Panc1 (cell line): ENCODE measurements at places on chromosomes 11 and 22. TPM values are rescaled to one million over a fixed set of nuclear protein-coding genes. Genes with fewer than 3 reads are reported as not detected.

The OR2AG2 gene
- 0.18 TPM for total RNA-seq

The GGT5 gene
- 3.6 TPM for total RNA-seq

The C11orf52 gene
- not detected for total RNA-seq

The OR51B2 gene
- total RNA-seq, result not detected

The INCENP gene
- 81.5 TPM for total RNA-seq

The NPAS4 gene
- 0.08 TPM for total RNA-seq

DNA sequence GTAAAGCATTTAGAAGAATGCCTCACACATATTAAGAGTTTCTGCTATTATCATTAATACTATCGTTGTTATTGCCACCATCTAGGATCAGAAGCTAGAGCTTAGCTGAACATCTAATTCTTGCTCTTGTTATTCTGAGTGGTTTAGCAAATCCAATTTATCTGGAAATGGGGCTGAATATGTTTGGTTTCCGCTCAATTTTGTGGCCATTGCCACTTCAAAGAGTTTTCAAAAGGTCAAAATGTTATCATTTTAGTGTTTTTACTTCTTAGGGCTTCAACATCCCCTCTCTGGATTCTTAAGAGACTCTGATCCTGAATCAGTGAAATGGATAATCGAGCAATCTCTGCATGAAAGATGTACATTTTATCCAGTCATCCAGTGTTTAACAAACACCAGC lies 10.2 kb upstream of the PIK3IP1 start:
- H3K4me1 ChIP-seq, result no peaks in the 10 kb centered on the region
- no peak for DNase-seq
- H3K36me3 ChIP-seq, result no peaks in the 10 kb centered on the region

- peaks cover 10% of the 10 kb centered on the region for H3K4me1 ChIP-seq
- H3K36me3 ChIP-seq, result no peaks in the 10 kb centered on the region
- H3K4me3 ChIP-seq, result no peak overlapping the region
- H3K27me3 ChIP-seq, result peaks cover 3% of the 10 kb centered on the region; the same call in 1 of the 2 replicates
- DNase-seq, result no peak
- H3K27ac ChIP-seq, result no peak overlapping the region
Measured at GRCh38 chr11:126147208-126148111, 64.0 kb downstream of the RPUSD4 start.

DNA sequence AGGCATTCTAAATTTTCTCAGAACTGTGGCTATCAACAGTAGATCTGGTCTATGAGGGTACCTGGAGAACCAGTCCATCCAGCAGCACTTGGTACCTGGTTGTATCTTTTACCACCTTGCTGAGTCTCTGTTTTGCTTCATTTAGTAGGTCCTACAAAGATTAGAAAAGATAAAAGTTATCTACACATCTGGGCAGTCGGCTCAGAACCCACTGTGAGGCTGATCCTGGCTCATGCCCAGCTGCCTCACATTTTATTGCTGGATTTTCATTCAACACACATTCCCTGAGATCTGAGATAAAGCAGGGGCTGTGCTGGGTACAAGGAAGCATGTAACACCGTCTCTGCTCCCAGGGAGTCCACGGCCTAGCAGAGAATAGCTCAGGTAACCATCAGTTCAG lies 27.5 kb downstream of the ATP6V1E1 start:
- no peaks in the 10 kb centered on the region for H3K27me3 ChIP-seq
- no peaks in the 10 kb centered on the region; the same call in 1 of the 2 replicates for H3K4me1 ChIP-seq
- 0 out of 2 replicates have a peak overlapping the region, but pooled peaks have one; percentile 4 for H3K27ac ChIP-seq
- peaks cover 16% of the 10 kb centered on the region for H3K36me3 ChIP-seq
- DNase-seq, result no peak

DNA sequence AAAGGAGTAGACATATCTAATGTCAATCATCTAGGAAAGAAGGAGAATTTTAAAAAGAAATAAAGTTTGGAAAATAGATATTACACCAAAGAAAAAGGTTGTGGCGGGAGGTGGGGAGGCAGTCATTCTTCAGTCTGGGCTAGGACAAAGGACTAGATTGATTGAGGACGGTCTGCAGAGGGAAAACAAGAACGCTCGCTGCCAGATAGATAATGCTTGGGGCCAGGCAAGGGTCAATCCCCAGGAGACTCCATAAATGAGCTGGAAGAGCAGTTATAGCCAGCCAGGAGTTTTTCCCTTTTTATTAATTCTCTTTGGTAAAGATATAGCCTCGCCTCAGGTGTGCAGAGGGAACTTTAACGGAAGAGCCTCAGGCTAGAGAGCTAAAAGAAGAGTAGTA lies 6.3 kb downstream of the TRPC6 start:
- DNase-seq, result no peak
- H3K4me3 ChIP-seq, result no peak overlapping the region
- no peaks in the 10 kb centered on the region; the same call in 1 of the 2 replicates for H3K27me3 ChIP-seq

DNA sequence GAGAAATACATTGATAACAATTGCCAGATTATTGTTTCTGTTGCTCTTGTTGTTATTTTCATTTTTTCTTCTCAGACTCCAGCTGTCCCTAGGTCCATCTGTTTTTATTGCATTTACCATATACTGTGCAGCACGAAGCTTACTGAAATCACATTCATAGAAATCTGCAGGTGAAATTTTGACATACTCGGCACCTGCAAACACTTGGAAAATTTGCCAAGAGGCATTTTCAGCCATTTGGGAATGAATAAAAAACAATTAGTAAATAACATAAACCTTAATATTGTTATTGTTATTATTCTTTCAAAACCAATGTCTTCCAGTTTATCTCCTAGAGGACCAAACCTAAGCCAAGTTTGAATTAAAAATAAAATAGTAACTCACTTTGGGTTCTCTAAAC lies 2357.2 kb downstream of the LRRC4C start:
- no peak for DNase-seq
- no peaks in the 10 kb centered on the region for H3K36me3 ChIP-seq
- H3K27me3 ChIP-seq, result no peaks in the 10 kb centered on the region
- no peak overlapping the region for H3K4me3 ChIP-seq
- H3K27ac ChIP-seq, result no peak overlapping the region

DNA sequence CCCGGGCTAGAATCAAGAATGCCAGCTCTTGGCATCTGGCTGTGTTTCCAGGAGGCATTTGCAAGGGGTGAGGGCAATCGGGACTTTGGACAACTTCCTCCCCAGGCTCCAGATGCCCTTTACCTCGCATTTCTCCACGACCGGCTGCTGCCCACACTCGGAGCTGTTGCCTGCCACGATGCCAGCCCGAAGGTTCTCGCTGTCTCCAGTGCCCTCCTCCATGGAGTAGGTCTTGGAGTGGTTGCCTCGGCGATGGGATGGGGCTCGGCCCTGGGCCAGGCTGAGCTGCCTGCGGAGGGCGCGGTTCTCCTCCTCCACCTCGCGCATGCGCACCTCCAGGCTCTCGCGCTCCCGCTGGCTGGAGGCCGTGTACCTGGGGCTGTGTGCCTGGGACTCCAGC lies 270.0 kb downstream of the LARGE1 start:
- no peaks in the 10 kb centered on the region for H3K27me3 ChIP-seq
- H3K4me3 ChIP-seq, result no peak overlapping the region
- DNase-seq, result no peak
- H3K36me3 ChIP-seq, result no peaks in the 10 kb centered on the region

- peaks cover 4% of the 10 kb centered on the region; the same call in 1 of the 2 replicates for H3K27me3 ChIP-seq
- no peak overlapping the region for H3K4me3 ChIP-seq
- H3K36me3 ChIP-seq, result no peaks in the 10 kb centered on the region
- no peaks in the 10 kb centered on the region for H3K4me1 ChIP-seq
- DNase-seq, result no peak
- no peak overlapping the region; the same call in 1 of the 2 replicates for H3K27ac ChIP-seq
Measured at GRCh38 chr11:94722735-94723134, 45.4 kb upstream of the AMOTL1 start.

- peaks cover 19% of the 10 kb centered on the region for H3K4me1 ChIP-seq
- H3K27ac ChIP-seq, result peak overlapping the region; percentile 67
- H3K27me3 ChIP-seq, result no peaks in the 10 kb centered on the region
- H3K4me3 ChIP-seq, result no peak overlapping the region
- no peak for DNase-seq
- H3K36me3 ChIP-seq, result no peaks in the 10 kb centered on the region
Measured at GRCh38 chr11:17813391-17814059, 78.9 kb downstream of the KCNC1 start.

DNA sequence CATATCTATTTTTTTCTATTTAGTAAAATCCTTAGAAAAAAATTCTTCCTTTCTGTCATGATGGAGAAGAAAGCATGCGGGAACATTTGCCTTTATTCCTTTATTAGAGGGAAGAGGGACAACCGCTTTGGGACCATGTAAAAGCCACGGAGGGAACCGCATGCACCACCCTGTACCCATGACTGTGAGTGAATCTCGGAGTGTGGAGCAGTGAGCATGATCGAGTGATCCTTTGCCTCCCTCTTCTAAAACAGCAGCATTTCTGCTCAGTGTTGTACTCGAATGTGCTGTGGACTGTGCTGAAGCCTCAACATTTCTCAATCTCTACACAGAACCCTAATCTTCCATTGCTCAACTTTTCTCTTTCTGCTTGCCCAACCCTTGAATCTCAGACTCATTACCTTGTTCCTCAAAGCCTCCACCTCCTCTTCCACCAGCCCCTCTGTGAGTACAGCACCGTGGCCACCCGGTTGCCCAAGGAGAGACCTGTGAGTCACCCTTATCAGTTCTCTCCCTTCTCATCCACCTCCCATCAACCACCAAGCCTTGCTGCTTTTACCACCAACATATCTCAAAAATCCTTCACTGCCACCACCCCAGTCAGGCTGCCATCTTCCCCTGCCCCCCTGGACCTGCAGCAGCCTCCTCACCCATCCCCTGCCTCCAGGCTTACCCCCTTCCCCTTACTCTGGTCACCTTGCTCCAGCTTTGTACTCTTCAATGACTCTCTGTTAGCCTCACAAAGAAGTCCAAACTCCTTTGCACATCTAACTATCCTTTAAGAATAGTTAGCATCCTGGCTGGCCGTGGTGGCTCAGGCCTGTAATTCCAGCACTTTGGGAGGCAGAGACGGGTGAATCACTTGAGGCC lies 103.1 kb downstream of the NAT10 start:
- peaks cover 62% of the 10 kb centered on the region for H3K4me1 ChIP-seq
- DNase-seq, result no peak
- H3K4me3 ChIP-seq, result no peak overlapping the region
- H3K27me3 ChIP-seq, result no peaks in the 10 kb centered on the region
- H3K36me3 ChIP-seq, result no peaks in the 10 kb centered on the region

- H3K27ac ChIP-seq, result no peak overlapping the region
- no peaks in the 10 kb centered on the region for H3K36me3 ChIP-seq
- H3K27me3 ChIP-seq, result peaks cover 2% of the 10 kb centered on the region
- H3K4me3 ChIP-seq, result no peak overlapping the region
Measured at GRCh38 chr22:26416670-26417276, 12.3 kb upstream of the ASPHD2 start.

- no peak overlapping the region for H3K27ac ChIP-seq
- no peaks in the 10 kb centered on the region for H3K36me3 ChIP-seq
- no peak for DNase-seq
- no peaks in the 10 kb centered on the region for H3K4me1 ChIP-seq
- H3K27me3 ChIP-seq, result no peaks in the 10 kb centered on the region
Measured at GRCh38 chr11:13826505-13827278, 135.8 kb upstream of the SPON1 start.

- no peak overlapping the region for H3K27ac ChIP-seq
- no peak for DNase-seq
- H3K4me1 ChIP-seq, result no peaks in the 10 kb centered on the region
- no peaks in the 10 kb centered on the region for H3K27me3 ChIP-seq
- no peak overlapping the region for H3K4me3 ChIP-seq
- no peaks in the 10 kb centered on the region for H3K36me3 ChIP-seq
Measured at GRCh38 chr22:49896201-49896600, 22.0 kb downstream of the ALG12 start.

GRCh38 chr11:10581481-10582019 lies 13.1 kb upstream of the LYVE1 start:
- H3K36me3 ChIP-seq, result no peaks in the 10 kb centered on the region
- no peak overlapping the region for H3K27ac ChIP-seq
- H3K4me1 ChIP-seq, result no peaks in the 10 kb centered on the region
- H3K4me3 ChIP-seq, result no peak overlapping the region

DNA sequence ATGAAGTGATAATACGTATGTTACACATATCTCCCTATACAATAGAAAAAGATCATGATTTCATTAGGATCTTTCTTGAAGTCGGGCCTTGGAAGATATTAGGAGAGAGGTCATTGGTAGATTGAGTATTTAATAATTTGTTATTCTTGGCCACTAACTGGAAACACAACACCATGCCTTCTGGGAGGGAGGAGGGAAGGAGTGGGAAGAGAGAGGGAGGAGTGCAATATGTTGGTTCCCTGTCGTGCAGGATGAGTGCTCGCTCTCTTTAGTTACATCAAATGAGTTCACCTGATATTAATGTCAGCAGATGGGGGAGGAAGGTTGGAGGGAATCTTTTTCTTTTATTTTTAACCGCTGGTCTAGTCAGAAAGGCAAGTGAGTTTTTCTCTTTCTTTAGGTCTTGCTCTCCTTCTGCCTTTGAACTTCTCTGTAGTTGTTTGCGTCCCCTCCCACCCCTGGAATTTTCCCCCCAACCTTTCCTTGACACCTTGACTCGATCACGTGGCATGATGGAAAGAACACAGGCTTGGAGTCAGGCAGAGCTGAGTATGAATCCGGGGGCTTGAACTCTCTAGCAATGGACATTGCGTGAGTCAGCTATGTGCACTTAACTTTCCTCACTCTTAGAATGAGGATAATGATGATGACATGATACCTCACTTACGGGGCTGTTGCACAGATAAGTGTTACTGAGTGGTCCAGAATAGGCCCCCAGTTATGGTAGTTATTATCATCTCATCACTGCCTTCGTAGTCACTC lies 6.2 kb downstream of the ADAMTS15 start:
- DNase-seq, result no peak
- H3K27me3 ChIP-seq, result no peaks in the 10 kb centered on the region
- H3K4me3 ChIP-seq, result no peak overlapping the region

DNA sequence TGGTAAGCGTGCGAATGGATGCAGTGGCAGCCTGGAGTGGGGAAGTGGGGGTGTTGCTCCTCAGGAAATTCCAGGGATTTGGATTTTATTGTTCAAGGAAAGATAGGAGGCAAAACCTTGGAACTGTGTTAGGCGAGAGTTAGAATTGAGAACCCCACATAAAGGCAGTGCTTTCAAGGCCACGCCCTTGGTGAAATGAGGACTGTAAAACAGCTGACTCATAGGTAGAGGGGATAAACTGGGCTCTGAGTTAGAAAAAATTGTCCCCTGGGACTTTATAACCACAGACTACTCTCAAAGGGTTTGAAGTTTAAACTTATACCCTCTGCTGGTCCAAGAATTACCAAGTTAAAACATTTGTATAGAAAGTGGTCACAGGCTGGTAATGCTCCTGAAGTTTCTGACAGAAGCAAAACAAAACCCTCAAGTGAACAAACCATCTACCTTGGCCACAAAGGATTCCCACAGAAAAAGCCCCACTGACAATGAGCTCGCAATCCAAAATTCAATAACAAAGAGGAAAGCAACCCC lies 250.3 kb upstream of the TBCEL start:
- no peak overlapping the region for H3K27ac ChIP-seq
- no peak for DNase-seq
- H3K27me3 ChIP-seq, result no peaks in the 10 kb centered on the region; the same call in 1 of the 2 replicates
